ENCODE measurements at places on chromosomes 7 and 10.

GRCh38 chr10:44173608-44173894 is 211.3 kb downstream of the CXCL12 start:
- DNase-seq: no peak

GRCh38 chr10:74827045-74827441 is 643 bp downstream of the KAT6B start:
- no peak for DNase-seq

DNA sequence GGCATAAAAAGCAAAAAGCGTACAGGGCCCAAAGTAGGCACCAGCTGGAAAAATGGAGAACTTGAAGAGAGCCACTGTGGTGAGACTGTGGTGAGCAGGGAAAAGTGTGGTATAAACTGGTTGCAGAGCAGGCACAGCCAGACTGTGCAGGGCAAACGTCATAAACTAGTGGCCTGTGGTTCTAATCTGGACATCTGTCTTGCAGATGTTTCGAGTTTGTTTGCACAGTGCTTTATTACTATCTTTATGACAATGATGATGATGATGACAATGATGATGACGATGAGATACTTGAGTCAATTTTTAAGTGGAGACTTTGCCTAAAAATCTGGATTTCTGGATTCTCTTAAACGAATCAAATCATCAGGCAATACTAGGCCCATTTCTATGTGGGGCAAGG is 45.7 kb downstream of the SEMA3C start:
- no peak for DNase-seq

DNA sequence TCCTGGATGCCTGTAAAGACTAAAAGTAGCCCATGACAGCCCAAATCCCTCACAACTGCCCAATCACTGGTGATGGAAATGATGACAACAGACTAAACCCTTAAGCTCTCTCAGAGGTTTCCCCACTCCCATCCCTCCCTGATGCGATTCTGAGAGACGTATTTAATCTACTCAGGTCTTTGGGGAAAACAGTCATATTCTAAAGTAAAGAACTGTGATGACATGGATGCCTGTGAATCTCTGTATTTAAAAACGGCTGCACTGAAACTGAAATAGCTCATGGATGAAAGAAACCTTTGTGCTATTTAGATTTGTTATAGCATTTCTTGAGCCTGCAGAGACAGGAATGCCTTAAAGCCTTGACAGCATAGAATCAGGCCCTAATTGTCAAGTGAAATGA is 28.5 kb downstream of the VPS41 start:
- DNase-seq: no peak

GRCh38 chr10:104072786-104073185 is 12.9 kb downstream of the COL17A1 start:
- no peak for DNase-seq

- no peak for DNase-seq
These were observed 3.2 kb upstream of the GATA3 start for GRCh38 chr10:8051109-8051821.

DNA sequence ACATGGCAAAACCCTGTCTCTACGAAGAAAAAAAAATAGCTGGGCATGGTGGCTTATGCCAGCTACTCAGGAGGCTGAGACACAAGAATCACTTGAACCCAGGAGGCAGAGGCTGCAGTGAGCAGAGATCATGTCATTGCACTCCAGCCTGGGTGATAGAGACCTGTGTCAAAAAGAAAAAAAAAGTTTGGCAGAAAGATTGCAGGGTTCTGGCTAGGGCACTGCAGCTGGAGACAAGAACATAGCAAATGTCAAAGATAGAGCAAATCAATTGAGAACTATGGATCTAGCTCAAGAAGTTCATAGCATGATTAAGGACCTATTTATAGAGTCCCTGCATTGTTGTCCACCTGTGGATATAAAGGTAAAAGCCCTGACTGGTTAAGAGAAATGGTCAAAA is 79.5 kb downstream of the CACNA2D1 start:
- DNase-seq: no peak
